ENCODE measurements at places on chromosomes 1 and 21.

- DNase-seq, result no peak
Observed at GRCh38 chr1:167837326-167837725, 76.6 kb downstream of the ADCY10 start.

DNA sequence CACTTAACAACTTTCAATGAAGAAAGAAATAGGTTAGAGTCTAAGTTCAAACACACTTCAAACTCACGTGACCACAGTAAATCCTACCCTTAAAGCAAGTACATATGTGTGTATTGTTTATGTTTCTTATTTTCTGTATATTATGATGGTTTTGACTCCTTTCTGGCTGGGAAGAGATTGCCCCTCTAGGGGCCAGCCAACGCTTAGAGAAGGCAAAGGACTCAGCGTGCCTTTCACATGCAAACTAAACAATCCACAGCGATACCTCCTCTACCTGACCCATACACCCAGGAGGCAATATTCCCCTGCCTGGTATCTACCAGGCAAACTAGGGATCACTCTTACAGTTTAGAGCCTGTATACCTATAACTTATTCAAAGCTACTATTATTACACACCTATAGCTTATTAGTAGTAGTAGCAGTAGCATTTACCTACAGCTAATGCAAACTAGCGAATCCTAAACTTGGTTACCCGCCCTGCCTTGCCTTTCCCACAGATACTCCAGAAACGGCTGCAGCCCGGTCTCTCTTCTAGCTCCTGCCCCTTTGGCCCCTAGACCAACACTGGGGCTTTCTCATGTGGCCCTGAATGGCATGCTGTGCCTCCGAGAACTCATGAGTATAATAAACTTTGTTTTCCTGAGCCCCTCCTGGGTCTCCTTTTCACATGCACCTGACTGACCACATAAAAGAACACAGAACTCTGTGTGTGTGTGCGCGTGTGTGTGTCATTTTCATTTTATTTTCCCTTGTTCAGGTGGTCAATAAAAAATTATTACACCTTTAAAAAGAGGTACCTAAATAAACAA, 14.0 kb downstream of the NRIP1 start:
- no peak for DNase-seq

DNA sequence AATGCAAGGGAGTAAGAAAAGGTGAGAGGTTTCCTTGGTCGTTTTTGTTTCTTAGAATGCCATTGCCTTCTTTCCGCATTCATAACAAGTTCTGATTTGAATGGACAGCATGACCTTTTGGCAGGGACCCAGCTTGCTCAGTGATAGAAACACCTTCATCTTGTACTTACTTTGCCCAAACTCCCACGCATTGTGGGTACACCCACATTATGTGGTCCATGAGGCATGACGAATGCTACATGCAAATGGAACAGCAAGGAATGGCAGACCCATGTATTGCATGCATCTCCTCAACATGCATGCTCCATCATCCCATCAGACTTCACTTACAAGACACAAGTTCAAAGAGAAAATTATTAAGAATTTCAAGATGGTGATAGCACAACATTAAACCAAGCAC, 102.8 kb downstream of the CDC7 start:
- no peak for DNase-seq

GRCh38 chr1:8831340-8831739, 13.9 kb upstream of the RERE start:
- no peak for DNase-seq

- DNase-seq, result no peak
Observed at GRCh38 chr21:32131960-32132359, 146.9 kb downstream of the MIS18A start.
